ENCODE measurements at places on chromosomes 1 and 21.

GRCh38 chr21:17082843-17083483 lies 429.9 kb upstream of the CXADR start:
- no peak for DNase-seq

GRCh38 chr1:17572264-17572985 lies 32.9 kb downstream of the ARHGEF10L start:
- no peak for DNase-seq

DNA sequence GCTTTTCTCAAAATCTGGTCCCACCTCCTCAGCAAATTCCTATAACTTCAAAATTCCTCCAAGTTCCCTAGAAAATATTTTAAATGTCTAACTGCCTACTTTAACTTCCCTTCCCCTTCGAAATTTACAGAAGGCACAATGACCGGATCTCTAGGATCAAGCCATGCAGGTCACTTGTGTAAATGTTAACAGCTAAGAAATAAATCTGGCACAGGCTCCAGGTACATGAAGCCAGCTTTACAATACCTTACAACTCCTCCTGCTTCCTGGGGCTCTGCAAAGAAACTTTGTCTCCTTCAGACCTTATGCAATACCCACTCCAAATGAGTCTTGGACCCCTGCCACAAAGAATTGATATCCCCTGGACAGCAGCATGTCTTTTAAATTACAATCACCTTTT lies 1164.2 kb downstream of the BRINP3 start:
- no peak for DNase-seq

DNA sequence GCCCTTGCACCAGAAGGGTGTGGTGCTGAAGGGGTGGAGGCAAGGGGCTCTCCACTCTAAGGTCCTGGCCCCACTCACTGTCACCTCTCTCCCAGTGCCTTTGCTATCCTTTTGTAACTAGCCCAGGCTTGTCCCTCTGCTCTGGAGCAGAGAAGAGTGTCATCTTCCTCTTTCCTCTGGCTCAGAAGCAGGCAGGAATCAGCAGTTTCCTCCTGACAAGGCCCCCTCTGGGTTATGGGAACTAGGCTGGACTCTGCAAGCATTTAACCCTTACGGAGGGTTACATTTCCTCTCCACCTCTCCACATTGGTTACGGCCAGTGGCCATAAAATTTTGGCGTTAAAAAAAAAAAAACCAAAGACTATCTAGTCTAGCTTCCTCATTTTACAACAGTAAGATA lies 30.4 kb downstream of the PLXNA2 start:
- DNase-seq: no peak

DNA sequence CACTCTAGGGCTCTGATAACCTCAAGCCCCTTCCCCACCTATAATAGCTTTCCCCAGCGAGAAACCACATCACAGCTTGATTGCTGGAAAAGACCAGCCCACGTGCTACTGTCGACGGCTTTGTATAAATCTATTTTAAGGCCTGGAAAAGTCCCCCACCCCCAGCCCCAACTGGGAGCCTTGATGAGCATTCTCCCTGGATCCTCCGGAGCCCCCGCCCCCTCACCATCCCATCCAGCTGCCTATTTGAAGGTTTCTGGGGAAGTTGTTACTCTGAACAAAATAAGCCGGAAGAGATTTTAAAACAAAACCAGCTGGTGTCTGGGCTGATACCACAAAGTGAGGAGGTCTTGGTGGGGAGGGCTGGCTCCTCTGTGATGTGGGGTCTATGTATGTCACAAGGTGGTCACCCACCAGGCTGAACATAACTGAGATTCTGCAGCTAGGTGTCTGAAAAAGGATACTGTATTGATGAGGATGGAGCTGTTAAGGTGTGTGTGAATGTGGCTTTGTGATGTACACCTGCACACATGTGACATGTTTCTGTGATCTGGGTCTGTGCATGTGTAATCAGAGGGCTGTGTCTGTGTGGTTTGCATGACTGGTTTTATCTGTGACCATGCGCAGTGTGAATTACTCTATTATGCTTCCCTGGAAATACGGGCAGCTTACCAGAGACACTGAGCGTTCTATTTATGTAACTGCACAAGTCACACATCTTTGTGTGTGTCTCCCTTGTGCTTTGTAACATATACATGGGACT lies 25.0 kb downstream of the RIMS3 start:
- DNase-seq: no peak

GRCh38 chr1:151495316-151495715 lies 15.9 kb upstream of the CGN start:
- no peak for DNase-seq

- no peak for DNase-seq
Measured at GRCh38 chr1:168224991-168225390, 813 bp upstream of the SFT2D2 start.

DNA sequence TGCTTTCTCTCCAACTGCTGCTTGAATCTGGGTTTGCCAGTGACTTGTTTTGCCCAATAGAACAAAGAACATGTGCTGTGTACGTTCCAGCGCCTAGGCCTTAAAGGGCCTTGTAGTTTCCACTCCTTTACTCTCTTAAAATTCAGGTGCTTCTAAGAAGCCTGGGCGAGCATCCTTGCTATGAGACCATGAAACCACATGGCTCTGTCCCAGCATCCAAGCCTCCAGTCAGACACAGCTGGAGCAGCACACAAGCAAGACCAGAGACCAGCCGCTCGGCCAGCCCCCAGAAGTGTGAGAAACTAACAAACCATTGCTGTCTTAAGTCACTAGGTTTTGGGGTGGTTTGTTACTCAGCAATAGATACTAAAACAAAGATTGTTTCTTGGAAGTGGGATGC lies 15.1 kb downstream of the PLEKHO1 start:
- no peak for DNase-seq

DNA sequence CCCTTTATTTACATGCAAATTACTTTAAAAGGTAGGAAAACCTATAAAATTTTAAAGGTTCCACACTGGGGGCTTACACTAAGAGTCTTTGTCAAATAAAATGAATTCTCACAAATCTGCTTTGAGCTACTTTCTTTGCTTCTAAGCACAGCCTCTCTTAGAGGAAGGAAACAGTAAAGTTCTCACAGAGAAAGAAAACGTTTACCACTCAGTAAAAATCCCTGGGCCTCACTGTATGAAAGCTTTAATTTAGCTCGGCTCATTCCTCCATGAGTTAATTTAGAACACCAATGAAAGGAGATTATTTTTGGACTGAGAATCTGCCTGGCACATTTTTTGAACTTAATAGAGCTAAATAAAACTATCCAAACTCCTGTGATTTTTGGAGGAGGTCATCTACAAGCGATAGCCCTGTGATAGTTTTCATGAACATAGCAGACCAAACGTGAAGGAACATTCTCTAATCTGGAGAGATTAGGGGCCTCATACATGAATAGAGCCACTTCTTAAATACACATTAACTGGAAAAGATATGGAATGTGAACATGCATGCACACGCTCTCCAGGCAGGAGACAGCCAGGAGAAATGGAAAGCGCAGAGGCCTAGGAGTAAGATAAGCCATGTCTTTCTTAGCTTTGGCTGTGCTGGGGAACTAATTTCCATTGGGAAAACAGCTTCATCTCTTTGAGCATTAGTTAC lies 32.8 kb downstream of the PRRX1 start:
- no peak for DNase-seq

- no peak for DNase-seq
Measured at GRCh38 chr1:88877911-88878310, 13.5 kb downstream of the GTF2B start.

GRCh38 chr21:28518630-28519029 lies 474.0 kb downstream of the LTN1 start:
- no peak for DNase-seq

DNA sequence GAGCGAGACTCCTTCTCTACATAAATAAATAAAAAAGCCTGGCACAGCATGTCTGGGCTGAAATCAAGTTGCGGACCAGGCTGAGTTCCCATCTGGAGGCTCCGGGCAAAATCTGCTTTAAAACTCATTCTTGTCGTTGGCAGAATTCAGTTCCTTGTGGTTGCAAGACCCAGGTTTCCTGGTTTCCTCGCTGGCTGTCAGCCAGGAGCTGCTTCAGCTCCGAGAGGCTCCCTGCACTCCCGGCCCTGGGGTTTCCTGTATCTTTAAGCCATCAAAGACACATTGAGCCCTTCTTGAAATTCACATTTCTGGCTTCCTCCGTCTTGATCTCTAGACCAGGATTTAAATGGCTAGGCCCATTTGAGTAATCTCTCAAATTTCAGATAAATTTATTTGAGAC lies 20.6 kb upstream of the SCCPDH start:
- no peak for DNase-seq

GRCh38 chr1:185046668-185047067 lies 1.3 kb downstream of the RNF2 start:
- no peak for DNase-seq

DNA sequence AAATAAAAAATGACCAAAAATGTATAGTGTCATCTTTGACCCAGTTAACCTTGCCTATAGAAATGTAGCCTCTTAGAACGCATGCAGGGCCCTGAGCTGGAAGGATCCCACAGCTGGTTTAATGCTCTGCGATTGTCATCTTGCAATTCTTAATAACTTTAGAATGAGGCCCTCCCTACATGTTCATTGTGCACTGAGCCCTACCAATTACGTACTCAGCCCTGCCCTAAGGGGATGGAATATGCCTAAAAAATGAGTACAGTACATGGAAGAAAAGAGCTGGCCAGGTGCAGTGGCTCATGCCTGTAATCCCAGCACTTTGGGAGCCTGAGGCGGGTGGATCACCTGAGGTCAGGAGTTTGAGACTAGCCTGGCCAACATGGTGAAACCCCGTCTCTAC lies 57.8 kb upstream of the BCAR3 start:
- no peak for DNase-seq

GRCh38 chr1:36107394-36107793 lies 17.6 kb downstream of the COL8A2 start:
- no peak for DNase-seq

- no peak for DNase-seq
Measured at GRCh38 chr1:53334312-53334711, 6.4 kb upstream of the LRP8 start.

DNA sequence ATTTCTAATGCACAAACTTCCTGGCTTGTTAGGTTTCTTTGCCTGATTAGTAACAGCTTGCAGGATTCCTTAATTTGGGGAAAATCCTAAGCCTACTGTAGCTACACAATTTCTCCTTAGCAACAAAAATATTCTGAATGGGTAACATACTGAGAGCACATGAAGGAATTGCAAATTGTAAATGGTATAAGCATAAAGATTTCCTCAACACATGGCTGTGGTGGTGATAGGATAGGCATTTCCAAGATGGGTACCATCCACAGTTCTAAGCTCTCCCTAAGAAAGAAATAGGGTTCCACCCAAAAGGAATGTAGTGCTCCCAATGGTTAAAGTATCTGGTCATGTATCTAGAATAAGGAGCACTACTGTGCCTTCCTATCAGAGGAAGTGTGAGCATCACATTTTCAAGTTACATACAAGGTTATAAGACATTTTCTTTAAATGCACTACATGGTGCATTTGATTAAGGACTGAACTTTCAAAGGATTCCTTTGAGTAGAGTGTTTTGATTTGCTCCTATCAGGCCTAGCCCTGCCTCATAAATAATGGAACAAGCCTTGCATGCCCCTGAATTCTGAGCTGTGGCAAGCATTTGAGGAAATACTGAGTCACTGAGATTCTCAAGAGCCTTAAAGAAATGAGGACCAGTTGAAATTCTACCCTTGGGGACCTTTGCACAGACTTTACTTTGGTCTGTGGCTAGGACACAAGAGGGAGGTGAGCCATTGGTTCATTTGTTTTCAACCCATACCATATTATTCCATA lies 286.4 kb downstream of the PTBP2 start:
- no peak for DNase-seq

DNA sequence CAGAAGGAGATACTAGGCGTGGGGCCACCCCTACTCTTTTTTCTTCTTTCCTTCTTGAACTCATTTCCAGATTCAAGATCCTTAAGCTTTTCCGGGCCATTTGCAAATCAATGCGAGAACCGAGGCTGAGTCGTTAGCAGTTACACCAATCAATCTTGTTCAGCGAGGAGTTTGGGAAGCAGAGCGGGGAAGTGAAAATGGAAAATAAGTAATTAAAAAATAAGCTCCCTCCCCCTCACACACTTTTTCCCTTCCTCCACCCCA lies 1.7 kb upstream of the NEGR1 start:
- no peak for DNase-seq

- DNase-seq: no peak
Measured at GRCh38 chr21:29655577-29655976, 284.2 kb downstream of the GRIK1 start.

DNA sequence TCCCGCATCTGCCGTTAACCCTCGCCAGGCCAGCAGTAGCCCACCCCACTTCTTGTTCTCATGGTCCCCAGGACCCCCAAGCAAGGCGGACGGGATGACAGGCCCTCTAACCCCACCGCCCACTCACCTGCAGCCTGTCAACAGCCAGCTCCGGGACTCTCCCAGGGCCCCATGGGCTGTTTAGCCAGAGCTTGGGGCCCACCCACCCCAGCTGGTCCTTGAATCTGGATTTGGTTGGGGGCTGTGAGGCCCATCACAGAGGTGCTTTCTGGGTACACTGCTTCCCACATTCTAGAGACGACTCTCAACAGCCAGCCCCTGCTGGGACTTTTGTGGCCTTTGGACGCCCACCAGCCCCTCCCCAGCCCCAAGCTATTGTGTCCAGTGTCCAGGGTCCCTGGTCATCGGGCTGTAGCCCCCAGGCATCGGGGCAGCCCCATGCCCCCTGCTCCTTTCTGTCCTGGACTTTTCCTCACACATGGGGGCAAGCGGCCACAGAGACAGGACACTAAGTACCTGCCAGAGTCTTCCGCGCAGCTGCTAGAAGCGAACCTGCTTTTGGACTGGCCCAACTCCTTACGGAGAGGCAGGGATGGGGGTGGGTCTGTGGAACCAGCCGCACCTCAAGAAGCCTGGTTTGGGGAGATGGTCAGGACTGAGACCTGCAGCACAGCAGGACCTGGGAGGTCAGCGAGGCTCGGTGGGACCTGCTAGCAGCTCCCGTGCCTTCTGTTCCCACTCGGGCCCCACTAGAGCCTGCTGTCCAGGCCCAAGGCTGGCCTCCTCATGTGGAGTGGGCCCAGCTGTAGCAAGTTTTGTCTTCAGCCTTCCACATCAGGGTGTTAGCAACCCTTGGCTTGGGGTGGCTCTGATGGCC lies 208.1 kb upstream of the VAMP3 start:
- DNase-seq: no peak

Data from effector CD8-positive, alpha-beta T cell (primary cell).